Forelimb muscle (tissue), 1 donor: ENCODE measurements at places on chromosomes 7 and 10. TPM values are rescaled to one million over a fixed set of nuclear protein-coding genes. Genes with fewer than 3 reads are reported as not detected.
A peak's percentile ranks its signal among the peaks of the same experiment; 100 is the strongest.

DNA sequence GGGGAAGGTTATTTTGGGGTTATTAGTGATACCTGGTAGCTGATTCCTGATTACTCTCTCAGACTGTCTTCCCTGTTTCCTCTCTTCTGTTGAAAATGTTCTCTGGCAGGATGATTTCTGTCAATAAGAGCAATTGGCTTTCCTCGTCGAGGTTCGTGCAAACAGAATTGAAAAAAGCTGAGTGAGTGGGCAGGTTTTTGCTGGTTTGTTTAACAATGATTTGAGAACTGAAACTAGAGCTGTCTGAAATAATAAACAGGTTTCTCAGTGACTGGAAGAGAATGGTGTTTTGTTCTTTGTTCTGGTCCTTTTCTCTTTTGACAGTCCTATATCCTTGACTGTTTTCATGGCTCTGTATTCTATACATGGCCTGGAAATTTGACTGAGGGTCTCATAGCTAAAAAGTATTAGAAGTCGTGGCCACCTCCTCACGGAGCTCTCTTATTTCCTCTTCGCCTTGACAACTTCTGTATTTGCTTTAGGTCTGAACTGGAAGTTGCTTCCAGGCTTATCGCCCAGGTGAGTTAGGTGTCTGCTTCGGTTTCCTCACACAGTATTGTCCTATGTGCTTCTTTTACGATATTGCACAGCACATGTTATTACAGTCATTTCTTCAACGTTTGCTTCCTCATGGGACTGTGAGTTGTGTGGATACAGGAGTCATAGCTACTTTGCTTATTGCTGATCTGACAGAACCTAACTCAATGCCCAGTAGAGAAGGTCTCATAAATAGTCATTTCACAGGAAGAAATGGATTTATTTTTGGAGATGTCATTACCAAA lies 403.6 kb downstream of the NRG3 start:
- DNase-seq = no peak

GRCh38 chr10:105742923-105743322 lies 1101.8 kb downstream of the SORCS3 start:
- no peak for DNase-seq

GRCh38 chr10:84755311-84755710 lies 426.9 kb downstream of the CCSER2 start:
- DNase-seq = no peak

DNA sequence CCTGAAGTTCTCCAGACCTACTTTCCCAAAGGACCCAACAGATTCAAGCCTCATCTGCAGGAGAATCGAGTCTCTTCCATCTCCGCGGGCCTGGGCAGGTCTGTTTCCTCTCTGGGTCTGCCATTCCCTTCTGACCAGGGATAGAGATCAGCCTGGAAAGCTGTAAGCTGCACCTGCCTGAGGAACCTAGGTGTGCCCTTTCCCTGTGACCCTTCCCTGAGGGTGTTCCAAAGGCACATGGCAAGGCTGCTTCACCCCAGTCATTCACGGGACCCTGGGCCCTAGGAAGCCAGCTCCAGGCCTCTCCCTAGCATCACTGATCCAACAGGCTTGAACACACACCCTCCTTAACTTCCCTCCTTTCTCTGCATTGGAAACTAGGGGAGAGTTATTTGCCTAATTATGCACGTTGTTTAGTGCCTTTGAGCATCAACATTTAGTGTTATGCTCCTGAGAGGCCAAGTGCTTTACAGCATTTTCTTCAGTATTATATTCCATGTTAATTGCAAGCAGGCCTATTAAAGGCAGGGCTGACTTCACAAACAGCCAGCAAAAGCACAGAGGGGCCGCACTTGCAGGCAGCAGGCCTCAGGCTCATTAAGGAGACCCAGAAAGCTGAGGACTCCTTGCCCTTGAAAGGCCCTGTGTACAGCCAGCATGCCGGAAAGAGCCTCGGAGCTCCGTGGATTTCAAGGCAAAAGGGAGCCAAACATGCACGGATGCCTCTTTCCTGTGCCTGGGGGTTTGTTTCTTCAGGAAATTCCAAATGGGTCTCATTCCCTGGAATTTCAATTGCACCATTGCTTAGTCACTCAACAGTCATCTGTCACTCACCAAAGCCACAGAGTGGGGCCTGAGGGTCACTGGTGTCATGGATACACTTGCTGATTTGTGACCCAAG lies 91.0 kb upstream of the FAM20C start:
- DNase-seq = no peak

GRCh38 chr7:1908823-1909420 lies 238.8 kb downstream of the ELFN1 start:
- DNase-seq = no peak

DNA sequence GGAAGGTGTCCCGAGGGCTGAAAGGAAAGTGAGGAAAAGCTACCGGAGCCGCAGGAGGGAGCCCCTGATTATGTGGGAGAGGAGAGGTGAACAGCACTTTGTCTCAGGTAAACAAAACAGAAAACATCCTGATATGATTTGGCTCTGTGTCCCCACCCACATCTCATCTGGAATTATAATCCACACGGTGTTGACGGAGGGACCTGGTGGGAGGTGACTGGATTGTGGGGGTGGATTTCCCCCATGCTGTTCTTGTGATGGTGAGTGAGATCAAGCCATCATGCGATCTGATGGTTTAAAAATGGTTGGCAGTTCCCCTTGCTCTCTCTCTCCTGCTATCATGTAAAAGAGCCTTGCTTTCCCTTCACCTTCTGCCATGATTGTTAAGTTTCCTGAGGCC lies 3.0 kb downstream of the POLD2 start:
- DNase-seq = no peak

DNA sequence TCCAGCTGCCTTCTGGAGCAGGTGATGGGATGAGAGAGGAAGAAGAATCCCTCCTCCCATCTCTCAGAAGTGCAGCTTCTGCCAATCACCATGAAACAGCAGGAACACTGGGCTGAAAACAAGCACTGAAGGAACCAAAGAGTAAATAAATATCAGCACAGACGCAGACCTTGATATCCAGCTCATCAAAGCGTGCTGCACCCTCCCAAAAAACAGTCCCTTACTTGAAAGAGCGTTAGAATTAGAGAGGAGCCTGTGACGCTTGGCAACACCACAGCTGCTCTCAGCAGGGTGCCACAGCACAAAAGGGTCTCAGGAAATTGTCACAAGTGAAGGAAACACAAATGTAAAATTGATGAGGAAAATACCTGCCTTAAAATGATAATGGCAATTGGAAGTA lies 39.5 kb downstream of the KLF6 start:
- no peak for DNase-seq

- no peak for DNase-seq
These were observed 46.6 kb upstream of the GRID1 start for GRCh38 chr10:86413046-86413728.

GRCh38 chr7:2734084-2734686 lies 46.2 kb downstream of the AMZ1 start:
- DNase-seq = no peak

TFEC gene
- 1.2 TPM for polyA plus RNA-seq

FAM20C gene
- 32.0 TPM for polyA plus RNA-seq

- DNase-seq = no peak
These were observed 71.5 kb upstream of the ADO start for GRCh38 chr10:62732841-62733653.

- peak; percentile 9 for DNase-seq
These were observed 482.3 kb downstream of the SORCS1 start for GRCh38 chr10:106682175-106682574.

DNA sequence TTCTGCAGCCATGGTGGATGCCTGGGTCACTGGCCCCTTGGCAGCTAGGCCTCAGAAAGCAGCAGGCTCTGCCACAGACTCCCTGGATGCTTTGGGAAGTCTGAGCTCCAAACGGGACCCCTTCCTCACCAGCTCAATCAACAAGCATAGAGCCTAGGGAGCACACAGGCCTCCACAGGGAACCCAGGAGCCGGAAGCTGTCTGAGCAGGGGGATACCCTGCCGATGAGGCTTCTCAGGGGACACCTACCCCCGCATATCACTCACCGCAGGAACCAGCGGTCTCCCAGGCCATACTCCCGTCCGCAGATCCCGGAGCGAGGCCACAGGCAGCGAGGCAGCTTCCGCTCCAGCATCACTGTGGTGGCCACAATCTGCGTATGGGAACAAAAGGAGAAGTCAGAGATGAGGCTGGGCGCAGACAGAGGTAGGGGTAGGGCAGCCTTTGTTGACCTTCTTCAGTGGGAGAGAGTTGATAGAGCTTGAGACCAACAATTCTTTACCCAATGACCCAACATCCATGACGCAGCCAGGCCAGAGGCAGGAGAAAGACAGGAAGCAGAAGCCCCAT lies 13.4 kb downstream of the TRPV6 start:
- DNase-seq = no peak

GRCh38 chr7:78873117-78873516 lies 580.4 kb downstream of the MAGI2 start:
- DNase-seq = no peak

GRCh38 chr7:105776068-105776790 lies 100.2 kb downstream of the ATXN7L1 start:
- no peak for DNase-seq

DNA sequence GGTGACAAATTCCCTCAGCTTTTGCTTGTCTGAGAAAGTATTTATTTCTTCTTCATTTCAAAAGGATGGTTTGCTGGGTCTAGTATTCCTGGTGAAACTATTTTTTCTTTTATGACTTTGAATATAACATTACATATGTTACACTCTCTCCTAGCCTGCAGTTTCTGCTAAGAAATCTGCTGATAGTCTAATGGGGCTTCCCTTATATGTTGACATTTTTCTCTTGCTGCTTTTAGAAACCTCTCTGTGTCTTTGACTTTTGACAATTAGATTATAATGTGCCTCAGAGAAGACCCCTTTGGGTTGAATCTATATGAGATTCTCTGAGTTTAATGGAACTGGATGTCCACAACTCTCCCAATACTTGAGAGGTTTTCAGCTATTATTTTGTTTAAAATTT lies 33.8 kb upstream of the SRI start:
- no peak for DNase-seq

PKD2L1 gene
- not detected for polyA plus RNA-seq

DNA sequence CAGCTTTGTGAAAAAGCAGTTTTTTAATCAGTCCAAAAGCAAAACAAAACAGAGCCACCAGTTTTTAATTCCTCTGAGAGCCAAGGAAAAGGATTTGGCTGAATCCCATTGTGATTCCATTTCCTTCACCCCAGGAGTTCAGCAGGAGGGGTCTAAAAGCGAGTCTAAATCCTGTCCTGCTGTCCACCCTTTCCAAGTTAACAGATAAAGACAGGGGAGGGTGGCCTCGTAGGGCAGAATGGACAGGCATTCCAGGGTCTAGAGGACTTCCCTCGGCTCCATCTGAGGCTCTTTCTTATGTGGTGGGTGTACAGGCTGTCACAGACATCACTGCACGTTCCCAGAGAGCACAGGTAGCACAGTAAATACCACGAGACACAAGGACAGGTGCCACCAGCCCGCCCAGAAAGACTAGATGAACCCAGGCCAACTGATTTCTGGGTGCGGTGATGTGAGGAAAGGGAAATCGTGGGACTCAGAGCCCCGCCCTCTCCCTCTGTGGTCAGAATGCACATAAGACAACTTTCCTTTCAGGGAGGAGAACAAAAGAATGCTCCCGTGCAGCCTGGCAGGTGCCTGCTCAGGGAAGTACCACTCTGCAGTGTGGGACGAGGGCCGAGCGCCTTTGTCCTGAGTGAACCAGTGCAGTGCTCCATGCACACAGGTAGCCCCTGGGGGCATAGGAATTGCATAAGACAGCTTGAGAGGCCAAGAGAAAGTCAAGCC lies 119.7 kb downstream of the ABLIM1 start:
- no peak for DNase-seq
